ENCODE measurements at places on chromosomes 7 and 10. TPM values are rescaled to one million over a fixed set of nuclear protein-coding genes. Genes with fewer than 3 reads are reported as not detected.

The STAG3 gene
- 0.12 TPM for total RNA-seq

The PNLIPRP1 gene
- not detected for total RNA-seq

The SPDYE16 gene
- total RNA-seq = not detected

The FAM25C gene
- not detected for total RNA-seq

The NKX2-3 gene
- not detected for total RNA-seq

The PARD3 gene
- total RNA-seq = 45.8 TPM

The SCART1 gene
- total RNA-seq = 5.2 TPM

The GPR85 gene
- total RNA-seq = 2.8 TPM

The FAS gene
- total RNA-seq = 76.9 TPM

The AKR1E2 gene
- 17.5 TPM for total RNA-seq

The BMPR1A gene
- 87.5 TPM for total RNA-seq

The MUC12 gene
- under 0.01 TPM for total RNA-seq

The GNG11 gene
- 21.4 TPM for total RNA-seq

The TSPAN12 gene
- total RNA-seq = 1.1 TPM

The CRYGN gene
- 0.16 TPM for total RNA-seq

The MDFIC gene
- total RNA-seq = 87.0 TPM

The NPY gene
- total RNA-seq = not detected

The MOGAT3 gene
- total RNA-seq = not detected

The ZNF212 gene
- 8.7 TPM for total RNA-seq

The THNSL1 gene
- total RNA-seq = 2.1 TPM

The CPXM2 gene
- 16.8 TPM for total RNA-seq

The EFCAB10 gene
- total RNA-seq = not detected

The KRIT1 gene
- total RNA-seq = 49.3 TPM

The GRM8 gene
- not detected for total RNA-seq

The CCDC172 gene
- total RNA-seq = not detected

The MMP21 gene
- total RNA-seq = not detected

The AKR1C4 gene
- total RNA-seq = not detected

All from hair follicle dermal papilla cell (primary cell).